ENCODE measurements at places on chromosomes 3 and 15.

DNA sequence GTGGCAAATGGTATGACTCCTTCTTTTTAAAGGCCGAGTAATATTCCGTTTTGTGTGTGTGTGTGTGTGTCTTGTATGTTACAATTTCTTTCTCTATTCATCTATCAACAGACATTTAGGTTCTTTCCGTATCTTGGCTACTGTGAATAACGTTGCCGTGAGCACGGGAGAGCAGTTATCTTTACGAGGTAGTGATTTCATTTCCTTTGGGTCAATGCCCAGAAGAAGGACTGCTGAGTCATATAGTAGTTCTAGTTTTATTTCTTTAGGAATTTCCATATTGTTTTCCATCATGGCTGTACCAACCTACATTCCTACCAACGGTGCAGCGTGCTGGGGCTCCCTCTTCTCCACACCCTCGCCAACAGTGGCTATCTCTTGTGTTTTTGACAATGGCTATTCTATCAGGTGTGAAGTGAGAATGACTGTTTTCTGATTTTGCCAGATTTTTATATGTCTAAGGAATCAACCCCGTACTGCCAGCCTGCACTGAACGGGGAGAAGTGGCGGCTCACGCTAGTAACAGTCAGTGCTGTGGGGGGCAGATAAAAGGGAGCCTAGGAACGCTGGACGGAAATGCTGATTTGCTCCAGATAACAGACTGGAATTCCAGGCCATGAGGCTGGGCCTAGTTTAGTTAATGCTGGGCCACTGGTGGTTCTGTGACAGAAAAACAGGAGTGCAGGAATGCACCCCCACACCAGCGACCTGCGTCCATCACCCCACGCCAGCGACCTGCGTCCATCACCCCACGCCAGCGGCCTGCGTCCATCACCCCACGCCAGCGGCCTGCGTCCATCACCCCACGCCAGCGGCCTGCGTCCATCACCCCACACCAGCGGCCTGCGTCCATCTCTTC is 168.1 kb downstream of the XXYLT1 start:
- no peak for DNase-seq

DNA sequence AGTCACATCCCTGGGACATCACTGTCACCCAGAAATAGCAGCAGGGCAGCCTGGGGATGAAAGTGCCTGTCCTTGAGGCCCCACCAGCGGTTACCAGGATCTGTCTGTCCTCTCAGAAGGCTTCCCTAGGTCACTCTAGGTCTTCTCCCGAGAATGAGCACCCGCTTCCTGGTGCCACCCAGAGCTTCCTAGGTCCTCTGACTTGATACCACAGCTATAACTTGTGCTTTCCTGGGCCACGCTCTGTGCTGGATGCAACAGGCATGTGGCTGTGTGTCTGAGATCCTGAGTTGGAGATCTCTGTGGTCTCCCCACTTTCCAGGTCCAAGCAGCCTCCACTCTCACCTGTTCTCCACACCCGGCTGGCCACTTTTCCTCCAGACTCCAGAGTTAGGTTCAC is 25.8 kb downstream of the ARNT2 start:
- no peak for DNase-seq

DNA sequence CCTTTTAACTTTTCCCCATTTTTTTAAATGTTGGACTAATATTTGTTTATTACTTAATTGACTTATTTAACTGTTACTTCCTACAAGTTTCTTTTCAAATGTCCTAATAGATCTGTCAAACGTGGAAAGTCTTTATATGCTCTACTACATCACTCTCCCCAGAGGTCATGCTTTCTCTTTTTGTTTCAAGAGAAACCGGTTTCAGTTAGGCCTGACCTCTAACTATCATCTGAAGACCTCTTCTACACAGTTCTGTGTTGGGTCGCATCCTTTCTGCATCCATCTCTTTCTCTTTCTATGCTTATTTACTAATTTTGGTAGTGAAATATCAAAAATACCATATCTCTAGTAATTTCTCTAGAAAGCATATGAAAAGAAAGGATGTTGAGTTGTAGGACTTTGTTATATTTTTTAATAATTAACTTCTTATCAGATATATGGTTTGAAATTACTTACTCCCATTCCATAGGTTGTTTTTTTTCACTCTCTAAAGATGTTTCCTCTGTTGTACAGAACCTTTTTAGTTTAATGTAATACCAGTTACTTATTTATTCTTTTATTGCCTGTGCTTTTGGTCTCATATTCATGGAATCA is 781.2 kb upstream of the ARPP21 start:
- no peak for DNase-seq

GRCh38 chr3:38459499-38460048 is 5.9 kb downstream of the ACVR2B start:
- no peak for DNase-seq
